ENCODE measurements at places on chromosomes 6 and 20.

GRCh38 chr6:160240691-160241084 is 17.9 kb downstream of the SLC22A2 start:
- DNase-seq: no peak

DNA sequence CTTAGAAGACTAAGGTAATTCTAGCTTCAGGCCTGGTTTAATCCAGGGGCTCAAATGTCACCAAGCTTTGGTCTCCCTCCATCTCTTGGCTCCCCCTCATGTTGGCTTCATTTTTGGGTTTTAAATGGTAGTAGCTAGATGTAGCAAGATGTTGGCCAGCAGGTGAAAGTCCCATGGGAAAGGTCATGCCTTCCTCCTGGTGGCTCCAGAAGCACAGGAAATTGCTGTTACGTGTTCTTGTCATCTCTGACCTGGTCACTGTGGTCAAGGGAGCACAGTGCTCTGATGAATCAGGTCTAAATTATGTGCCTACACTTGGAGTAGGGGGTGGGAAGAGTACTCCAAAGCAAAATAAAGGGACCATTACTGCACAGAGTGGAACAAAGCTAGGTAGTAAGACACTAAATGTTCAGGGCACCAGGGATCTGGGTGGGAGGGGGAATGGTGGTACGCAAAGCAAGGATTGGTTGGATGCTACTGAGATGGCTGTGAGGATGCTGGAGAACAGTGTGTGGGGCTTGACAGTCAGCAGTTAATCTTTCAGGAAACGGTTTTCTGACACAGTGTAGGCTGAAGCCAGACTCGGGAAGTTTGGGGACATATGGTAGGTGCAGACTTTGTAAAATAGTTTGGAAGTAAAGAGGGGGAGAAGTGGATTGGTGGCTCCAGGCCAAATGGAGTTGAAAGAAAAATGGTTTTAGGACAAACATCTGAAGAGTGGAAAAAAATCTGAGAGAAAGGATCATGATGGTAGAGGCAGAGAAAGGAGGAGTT is 30.1 kb downstream of the CDS2 start:
- peak; percentile 60 for DNase-seq

DNA sequence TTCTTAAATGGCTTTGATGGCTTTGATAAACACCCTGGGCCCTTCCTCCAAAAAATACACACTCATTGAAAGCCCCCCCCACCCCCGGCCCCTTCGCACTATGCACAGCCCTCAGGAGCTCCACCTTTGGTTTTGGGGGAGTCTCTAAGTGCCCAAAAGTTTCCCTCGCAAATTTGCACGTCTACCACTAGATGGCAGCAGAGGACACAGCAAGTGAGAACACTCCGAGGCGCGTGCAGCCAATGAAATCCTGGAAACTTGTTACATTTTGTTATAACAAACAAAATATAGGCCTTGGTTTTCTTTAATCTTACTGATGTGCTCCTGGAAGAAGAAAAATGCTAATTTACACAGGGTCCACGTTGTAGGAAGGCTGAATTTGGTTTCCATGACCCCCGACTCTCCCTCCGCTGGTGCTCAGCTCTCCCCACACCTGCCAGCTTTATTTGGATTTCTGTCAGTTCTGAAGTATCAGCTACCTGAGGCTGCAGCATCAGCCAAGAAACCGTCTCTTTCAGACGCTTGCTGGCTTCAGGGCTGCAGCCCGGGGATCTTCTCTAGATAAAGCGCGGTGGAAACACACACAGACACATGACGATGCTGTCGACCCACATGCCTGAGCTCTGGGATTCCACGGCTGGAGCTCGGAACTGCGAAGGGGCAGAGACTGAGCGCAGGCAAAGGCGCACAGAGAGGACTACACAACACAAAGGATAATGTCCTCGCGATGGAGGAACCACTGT is 148.3 kb upstream of the RPS6KA2 start:
- DNase-seq: peak; percentile 51

- DNase-seq: no peak
Observed at GRCh38 chr6:33984466-33985312, 161.2 kb downstream of the GRM4 start.

GRCh38 chr20:9635750-9636149 is 121.4 kb downstream of the LAMP5 start:
- no peak for DNase-seq

DNA sequence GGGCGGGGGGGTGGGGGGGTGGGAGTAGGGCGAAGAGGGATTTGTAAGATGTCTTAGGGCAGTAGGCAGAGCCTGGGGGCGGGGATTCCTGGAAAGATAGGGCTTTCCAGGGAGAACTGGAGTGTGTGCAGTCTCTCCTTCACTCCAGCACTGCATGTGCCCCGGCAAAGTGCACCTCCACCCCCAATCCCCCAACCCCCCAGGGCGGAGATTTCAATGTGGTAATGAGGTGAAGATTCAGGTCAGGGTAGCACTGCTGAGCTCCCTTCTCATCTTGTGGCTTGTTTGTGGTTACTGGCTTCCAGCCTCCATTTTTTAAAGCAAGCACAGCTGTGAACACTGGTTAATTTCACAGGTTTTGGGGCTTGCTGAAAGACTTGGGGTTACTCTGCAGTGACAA is 5.9 kb downstream of the TMEM239 start:
- no peak for DNase-seq

DNA sequence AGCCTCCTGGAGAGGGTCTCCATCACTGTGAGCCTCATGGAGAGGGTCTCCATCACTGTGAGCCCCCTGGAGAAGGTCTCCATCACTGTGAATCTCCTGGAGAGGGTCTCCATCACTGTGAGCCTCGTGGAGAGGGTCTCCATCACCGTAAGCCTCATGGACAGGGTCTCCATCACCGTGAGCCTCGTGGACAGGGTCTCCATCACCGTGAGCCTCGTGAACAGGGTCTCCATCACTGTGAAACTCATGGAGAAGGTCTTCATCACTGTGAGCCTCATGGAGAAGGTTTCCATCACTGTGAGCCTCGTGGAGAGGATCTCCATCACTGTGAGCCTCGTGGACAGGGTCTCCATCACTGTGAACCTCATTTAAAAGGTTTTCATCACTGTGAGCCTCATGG is 140.0 kb downstream of the ERMARD start:
- no peak for DNase-seq

DNA sequence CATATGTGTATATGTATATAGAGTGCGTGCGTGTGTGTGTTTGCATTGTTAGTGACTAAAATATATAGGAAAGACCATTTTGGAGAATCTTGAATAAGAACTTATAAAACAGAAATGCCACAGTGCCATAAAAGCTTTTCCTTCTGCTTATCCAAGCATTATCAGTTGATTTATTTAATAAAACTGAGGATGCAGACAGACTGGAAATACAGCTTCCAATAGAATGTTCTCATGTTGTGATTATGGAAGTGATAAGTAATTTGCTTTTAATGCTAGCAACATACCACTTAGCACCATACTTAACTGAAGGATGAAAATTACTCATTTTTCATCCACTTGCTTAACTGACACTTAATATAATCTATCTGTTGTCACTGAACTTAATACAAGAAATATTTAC is 820.1 kb downstream of the TFAP2A start:
- DNase-seq: no peak

- no peak for DNase-seq
Observed at GRCh38 chr20:24751551-24751950, 197.5 kb upstream of the CST7 start.

- no peak for DNase-seq
Observed at GRCh38 chr6:84547341-84547801, 217.0 kb downstream of the TBX18 start.

GRCh38 chr6:11215773-11216172 is 16.7 kb downstream of the NEDD9 start:
- DNase-seq: no peak

DNA sequence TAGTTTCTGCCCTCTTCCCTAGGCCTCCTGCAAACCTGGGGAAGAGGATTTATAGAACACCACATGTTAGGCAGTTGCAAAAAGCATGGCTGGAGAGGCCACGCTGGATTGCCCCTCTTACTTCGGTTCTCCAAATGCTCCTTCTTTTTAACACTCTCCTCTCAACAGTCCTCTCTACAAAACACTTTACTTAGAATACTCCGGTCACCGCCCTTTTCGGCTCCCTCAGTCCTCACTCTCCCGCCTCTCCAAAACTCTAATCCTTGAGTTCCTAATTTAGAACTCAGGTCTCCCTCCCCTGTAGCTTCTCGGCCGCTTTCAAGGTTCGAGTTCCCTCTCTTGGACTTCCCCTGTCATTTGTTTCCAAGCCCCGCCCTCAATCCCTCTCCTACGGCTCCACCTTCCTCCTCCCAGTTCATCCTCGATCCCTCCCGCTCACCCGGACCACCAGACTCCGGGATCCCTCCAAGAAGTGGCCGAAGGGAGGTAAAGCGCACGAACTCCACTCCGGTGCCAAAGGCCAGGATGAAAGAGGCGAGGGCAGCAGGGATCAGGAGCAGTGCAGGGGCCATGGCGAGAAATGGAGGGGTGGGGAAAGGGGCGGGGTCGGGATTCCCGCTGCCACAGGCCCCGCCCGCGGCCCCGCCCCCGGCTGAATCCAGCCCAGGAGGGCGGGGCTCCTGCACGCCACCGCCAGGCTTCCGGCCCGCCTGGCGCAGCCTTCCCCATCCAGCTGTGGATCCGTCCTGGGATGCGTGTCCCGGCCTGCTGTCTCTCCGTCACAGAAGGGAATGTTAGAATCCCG is at the start of gene NRM:
Gene NRM (minus strand): TSS at position 582 of the 805 bp plus-strand sequence. CDS start 10 bp downstream, at position 572.
- no peak for DNase-seq

- peak; percentile 59 for DNase-seq
Observed at GRCh38 chr20:44683263-44684046, 31.7 kb upstream of the CCN5 start.

GRCh38 chr6:79042088-79042798 is 35.8 kb downstream of the PHIP start:
- DNase-seq: no peak

DNA sequence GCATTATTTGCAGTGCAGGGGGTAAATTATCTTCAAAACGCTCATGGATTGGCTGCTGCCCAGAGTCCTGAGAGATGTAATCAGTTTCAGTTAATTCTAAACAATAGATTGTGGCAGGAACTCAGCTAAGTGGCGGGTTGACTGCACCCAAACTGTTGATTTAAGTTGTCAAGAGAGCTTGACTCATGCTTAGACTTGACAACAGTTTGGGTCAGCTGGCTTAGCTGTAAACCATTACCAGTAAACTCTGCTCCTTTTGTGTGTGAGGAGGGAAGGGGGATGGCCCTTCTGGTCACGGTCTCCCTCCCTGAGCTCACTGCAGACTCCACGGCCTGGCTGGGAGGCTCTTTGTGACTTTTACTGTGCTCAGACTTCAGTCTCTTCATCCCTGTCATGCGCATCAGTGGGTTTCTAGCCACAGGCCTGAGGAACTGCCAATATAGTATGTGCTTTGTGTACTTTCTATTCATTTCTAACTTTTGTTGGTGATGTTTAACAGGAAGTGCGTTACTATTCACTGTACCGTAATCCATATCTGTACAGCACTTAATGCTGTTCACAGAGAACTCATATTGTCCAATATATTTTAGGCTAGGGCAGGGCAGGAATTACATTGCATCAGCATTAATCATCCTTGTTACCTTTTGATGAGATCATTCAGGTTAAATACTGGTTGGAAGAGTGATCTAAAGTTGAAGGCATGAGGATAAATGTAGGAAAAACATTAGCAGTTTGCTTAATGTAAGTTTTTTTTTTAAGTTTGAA is 488.3 kb downstream of the CDKAL1 start:
- peak; percentile 85 for DNase-seq

DNA sequence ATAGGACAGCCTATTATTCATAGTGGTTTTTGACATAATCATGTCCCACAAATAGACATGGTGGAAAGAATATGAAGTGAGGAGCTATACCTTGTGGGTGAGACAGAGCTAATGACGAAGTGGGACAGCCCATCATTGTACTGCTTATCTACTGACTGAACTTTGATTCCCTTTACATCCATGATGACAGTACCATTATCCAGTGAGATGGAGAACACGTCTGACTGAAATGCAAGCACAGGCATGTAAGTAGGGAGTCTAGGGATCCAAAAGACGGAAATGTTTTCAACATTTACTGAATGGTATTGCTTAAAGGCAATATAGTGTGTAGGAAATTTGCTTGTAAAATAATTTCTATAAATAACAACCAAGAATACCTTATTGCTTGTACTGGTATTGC is 43.5 kb downstream of the FAM229B start:
- DNase-seq: no peak

GRCh38 chr6:81786150-81786549 is 33.7 kb upstream of the TENT5A start:
- no peak for DNase-seq

GRCh38 chr6:107589199-107589598 is 99.3 kb downstream of the SOBP start:
- no peak for DNase-seq

GRCh38 chr6:5776706-5777390 is 229.9 kb downstream of the NRN1 start:
- no peak for DNase-seq

DNA sequence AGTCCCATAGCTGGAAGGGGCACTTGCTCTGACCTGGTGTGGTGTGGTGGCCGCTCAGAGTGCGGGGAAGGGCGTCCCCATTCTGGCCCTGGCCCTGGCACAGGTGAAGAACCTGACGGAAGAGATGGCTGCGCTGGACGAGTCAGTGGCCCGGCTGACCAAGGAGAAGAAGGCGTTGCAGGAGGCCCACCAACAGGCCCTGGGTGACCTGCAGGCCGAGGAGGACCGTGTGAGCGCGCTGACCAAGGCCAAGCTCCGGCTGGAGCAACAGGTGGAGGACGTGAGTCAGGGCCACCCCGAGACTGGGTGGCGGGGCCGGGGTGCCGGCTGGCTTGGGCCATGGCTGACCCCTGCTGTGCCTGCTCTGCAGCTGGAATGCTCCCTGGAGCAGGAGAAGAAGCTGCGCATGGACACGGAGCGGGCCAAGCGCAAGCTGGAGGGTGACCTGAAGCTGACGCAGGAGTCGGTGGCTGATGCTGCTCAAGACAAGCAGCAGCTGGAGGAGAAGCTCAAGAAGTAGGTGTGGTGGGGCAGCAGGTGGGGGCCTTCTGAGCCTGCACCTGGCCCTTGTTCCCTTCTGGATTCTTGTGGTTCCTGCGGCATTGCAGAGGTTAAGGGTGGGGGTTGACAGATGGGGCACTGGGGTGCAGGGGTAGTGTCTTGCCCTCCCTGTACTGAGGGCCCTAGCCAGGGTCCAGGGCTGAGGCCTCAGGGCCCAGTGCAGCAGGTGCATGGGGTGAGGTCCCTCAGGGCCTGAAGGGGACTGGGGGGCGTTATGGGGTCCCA is 40.8 kb downstream of the MYH7B start:
- no peak for DNase-seq

- DNase-seq: peak; percentile 61
Observed at GRCh38 chr6:54846243-54846856, at the start of gene FAM83B. Gene FAM83B, plus strand, starts transcription at chr6:54846771. Its CDS starts 23,476 bp downstream, at chr6:54870247.

GRCh38 chr6:87939776-87940175 is 107.9 kb upstream of the SPACA1 start:
- no peak for DNase-seq

Measured in HCT116 (cell line).